ENCODE measurements at places on chromosomes 2 and 18.

GRCh38 chr2:84969511-84970209, 1.3 kb upstream of the KCMF1 start:
- no peak for DNase-seq

DNA sequence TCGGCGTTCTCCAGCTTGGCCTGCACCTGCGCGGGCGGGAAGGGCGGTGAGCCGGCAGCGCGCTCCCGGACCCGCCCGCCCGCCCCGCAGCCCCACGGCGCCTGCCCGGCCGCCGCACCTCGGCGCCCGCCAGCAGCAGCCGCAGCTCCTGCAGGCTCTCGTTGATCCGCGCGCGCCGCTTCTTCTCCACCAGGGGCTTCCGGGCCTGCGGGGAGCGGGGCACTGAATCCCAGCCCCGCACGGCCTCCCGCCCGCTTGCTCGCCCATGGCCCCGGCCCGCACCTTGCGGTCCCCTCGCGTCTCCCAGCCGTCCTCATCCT, 335 bp downstream of the HES6 start:
- DNase-seq, result no peak

- DNase-seq, result no peak
Observed at GRCh38 chr2:64374686-64375085, 79.3 kb upstream of the LGALSL start.

DNA sequence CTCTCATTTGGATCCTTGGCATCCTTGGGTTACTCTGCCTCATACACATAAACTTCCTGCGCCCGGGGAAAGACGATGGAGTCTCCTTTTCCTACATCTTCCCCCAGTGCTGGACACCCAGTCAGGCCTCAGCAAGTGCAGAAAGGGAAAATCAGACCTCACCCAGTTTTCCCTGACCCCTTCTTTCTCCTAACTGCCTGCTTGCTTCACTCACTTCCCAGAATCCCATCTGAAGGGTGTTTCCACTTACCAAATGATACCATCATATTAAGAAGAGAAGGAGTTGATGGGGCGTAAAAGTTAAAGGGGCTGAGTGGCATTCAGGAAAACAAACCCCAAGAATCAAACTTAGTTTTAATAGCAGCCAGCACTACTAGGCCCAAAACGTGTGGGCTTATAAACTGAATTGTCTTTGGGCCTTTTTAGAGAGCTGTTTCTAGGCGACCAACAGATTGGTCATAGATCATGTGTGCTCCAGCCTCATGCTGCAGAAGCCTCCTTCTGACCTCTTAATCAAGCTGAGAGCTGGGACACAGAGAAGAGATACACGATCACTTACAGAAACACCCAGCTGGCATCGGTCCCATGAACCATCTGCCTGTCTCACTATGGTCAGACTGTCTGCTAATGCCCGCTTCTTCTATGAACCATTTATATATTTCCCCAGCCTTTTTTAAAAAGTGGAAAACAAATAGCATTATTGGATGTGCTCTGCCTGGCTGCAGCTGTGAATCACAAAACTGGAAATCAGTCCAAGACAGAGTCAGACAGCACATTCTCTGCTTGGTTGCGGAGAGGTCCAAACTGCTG, 165.7 kb upstream of the SLC14A2 start:
- no peak for DNase-seq

GRCh38 chr18:58727776-58728500, 56.7 kb downstream of the MALT1 start:
- DNase-seq, result no peak

DNA sequence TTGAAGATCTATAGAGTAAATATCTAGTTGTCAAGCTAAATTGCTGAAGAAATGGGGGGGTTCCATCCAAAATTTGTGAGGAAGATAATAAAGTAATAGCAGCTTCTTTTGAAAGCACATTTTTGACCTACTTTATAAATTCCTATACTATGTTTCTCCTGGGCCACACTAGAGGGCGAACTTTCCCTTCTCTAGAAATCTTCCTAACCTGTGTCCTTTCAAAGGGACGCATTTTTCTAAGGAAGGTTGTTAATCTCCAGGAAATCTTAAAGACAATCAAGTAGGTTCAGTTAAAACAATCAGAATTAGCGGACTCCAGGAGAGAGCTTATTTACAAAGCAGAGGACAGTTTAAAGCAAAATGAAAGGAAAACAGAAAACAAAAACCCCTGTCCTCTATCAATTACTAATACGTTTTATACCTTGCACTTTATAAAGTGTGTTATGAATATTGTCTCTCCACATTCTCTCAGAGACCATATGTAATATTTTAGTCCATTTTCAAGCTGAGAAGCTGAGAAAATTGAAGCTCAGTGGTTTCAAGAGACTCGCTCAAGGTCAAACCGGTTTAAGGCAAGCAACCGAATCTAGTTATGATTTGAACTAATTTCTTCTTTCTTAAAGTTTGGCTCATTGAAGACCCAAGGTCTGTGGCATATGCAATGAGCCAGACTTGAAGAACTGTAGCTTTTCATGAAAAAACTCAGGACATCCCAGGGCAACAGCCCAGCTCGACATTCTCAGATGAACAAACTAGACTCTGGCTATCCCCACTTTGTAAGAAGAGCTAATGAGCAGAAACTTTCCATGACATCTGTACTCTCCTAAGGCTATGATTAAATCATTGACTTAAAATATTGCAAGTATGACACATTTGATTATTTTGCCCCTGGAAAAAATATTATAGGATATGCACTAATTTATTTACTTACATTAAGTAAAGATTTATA, 273.6 kb downstream of the PAX3 start:
- no peak for DNase-seq

GRCh38 chr2:42905341-42906110, 113.1 kb upstream of the HAAO start:
- DNase-seq, result no peak

GRCh38 chr2:9112079-9112721, 94.4 kb upstream of the ASAP2 start:
- no peak for DNase-seq

DNA sequence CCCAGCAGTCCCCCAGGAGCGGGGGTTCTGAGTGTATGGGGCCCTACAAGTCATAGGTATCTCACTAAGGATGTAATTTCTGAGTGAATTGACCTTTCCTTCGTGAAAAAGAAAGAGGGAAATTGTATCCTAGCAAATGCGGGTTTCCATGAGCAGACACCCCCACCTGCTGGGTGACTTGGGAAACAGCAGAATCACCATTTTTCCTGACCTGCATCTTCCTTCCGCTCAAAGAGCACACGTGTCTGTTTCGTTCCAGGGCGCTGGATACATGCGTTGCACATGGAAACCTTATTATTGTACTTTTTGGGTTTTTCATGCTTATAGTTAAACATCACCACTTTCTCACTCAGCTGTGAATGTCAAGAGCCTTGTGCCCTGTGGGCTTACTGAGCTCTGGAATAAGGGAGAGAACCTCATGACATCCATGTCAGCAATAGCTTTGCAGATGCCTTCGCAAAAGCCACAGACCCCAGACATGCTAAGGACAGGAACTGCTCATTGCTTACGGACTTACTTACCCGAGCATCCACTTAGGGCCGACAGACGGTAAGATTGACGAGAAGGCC, 132.8 kb downstream of the TPO start:
- no peak for DNase-seq

DNA sequence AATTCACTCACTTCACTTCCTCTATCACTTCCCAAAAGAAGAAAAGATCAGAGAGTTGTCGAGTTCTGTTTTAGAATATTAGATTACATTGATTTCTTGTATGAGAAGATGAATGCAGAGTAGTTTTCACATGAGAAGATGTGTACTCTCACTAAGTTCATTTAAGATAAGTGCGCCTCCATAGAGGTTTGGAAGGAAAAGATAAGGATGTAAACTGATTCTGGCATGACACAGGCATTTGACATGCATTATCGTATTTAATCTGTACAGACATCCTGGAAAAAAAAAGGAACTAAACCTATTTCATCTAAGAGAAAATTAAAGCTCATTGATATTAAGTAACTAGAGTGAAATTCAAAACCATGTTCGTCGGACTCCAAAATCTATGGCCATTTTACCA, 152.2 kb upstream of the CRIM1 start:
- no peak for DNase-seq

DNA sequence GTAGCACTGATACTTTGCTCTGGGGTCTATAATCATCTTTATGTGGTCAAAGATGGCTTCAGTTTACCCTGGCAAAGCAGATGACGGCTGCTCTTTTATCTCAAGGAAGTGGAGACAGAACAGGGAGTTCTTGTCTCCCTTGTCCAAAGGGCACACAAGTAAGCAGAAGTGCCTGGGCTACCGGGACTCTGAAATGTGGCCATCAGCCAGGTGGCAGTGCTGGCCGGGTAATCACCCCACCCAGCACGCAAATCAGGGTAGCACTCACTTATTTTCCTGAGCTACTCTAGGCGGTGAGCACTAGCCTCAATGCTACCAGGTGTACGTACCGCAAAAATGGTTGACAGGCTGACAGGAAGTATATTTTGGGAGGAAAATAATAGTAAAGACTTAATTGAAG, 119.7 kb upstream of the ETAA1 start:
- DNase-seq, result no peak

- DNase-seq, result no peak
Observed at GRCh38 chr2:18077231-18077630, 198.8 kb downstream of the KCNS3 start.

GRCh38 chr18:11664286-11664685, 24.8 kb upstream of the GNAL start:
- no peak for DNase-seq

GRCh38 chr2:23321751-23322150, 63.2 kb upstream of the KLHL29 start:
- no peak for DNase-seq

GRCh38 chr18:54684784-54685183, 93.7 kb downstream of the DYNAP start:
- no peak for DNase-seq

GRCh38 chr2:121999264-121999663, 243.8 kb downstream of the TSN start:
- DNase-seq, result no peak

GRCh38 chr2:161824226-161824625, 200.0 kb downstream of the SLC4A10 start:
- no peak for DNase-seq

GRCh38 chr18:32761231-32761630, 11.6 kb downstream of the KLHL14 start:
- DNase-seq, result no peak

DNA sequence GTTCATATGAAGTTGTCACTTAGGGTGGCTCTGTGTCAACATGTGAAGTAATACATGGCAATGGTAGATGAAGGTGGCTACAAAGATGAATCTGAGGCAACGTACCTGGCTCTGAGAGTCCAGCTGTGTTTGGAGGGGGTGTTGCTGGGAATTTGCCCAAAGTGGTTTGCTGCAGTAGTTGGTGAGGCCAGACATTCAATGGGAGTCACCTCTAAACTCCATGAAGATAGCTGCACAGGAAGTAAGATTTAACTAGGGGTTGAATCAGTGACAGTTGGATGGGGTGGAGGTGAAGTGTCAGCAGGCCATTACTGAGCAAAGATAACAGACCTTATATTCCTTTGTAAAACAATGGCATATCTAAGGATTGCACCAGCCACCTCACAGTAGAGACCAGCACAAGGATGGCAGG, 71.8 kb downstream of the NUP35 start:
- DNase-seq, result no peak

DNA sequence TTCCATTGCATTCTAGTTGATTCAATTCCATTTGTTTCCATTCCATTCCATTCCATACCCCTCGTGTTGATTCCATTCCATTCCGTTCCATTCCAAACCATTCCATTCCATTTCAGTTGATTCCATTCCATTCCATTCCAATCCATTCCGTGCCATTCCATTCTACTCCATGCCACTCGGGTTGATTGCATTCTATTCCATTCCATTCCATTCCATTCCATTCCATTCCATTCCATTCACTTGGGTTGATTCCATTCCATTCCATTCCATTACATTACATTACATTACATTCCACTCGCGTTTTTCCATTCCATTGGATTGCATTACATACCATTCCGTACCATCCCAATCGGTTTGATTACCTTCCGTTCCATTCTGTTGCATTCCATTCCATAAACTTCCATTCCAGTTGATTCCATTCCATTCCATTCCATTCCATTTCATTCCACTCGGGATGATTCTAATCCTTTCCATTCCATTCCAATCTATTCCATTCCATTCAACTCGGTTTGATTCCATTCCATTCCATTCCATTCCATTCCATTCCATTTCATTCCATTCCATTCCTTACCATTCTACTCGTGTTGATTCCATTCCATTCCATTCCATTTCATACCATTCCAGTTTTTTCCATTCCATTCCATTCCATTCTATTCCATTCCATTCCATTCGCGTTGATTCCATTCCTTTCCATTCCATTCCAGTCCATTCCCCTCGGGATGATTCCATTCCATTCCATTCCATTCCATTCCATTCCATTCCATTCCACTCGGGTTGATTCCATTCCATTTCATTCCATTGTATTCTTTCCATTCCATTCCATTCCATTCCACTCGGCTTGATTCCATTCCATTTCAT, 1140.4 kb downstream of the RPIA start:
- no peak for DNase-seq

DNA sequence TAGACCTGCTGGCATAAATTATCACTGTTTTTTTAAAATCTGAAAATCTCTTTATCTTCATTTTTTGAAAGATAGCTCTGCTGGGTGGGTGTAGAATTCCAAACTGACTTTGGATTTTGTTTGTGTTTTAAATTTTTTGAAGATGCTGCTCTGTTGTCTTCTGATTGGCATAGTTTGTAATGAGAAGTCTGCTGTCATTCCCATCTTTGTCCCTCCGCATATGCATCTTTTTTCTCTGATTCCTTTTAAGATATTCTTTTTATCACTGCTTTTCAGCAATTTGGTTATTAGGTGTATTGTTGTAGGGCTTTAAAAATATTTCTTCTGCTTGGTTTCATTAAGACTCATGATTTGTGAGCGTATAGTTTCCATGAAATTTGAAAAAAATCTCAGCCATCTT, 7.2 kb downstream of the SNED1 start:
- DNase-seq, result no peak

GRCh38 chr2:132595693-132596092, 74.3 kb downstream of the LYPD1 start:
- no peak for DNase-seq

DNA sequence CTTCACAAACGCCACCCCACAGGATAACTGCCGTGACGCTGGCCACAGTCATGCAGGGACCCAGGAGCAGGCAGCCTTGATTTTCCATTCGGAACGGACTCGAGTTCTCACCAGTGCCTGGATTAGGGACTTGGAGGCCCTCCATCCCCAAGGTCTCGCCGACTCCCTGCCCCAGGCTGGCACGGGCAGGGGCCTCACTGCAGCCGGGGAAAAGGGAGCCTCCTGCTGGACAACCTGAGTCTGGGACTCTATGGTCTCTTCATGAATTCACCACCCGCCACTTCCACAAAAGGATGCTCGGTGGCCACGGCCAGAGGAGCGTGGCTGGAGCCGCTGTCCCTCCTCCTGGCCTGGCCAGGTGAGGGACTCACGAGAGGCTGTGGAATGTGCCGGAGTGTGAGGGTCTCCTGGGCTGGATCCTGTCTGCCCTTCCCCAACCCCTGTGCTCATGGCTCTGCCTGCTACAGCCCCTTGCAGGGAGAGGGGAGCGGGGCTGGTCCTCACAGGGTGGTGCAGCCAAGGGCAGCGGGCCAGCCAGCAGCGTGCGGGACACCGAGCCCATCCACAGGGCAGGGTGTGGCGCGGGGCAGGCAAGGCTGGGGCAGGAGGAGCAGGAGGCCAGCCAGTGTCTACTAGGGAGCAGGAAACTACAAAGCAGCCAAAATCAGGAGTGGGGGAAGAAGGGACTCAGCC, 42.3 kb downstream of the AQP12A start:
- no peak for DNase-seq
